Upper lobe of right lung (tissue), 1 donor: ENCODE measurements at places on chromosomes 3 and 15. TPM values are rescaled to one million over a fixed set of nuclear protein-coding genes. Genes with fewer than 3 reads are reported as not detected.

RTP3 gene
- total RNA-seq = not detected

OXTR gene
- 0.55 TPM for total RNA-seq

TATDN2 gene
- total RNA-seq = 32.3 TPM

INKA1 gene
- total RNA-seq = 6.6 TPM

HTR3E gene
- total RNA-seq = not detected

SLC9C1 gene
- total RNA-seq = not detected

TMF1 gene
- total RNA-seq = 38.0 TPM

KBTBD12 gene
- 1.3 TPM for total RNA-seq

ANKRD63 gene
- total RNA-seq = not detected

FGF7 gene
- 21.9 TPM for total RNA-seq

SYNM gene
- 19.5 TPM for total RNA-seq

KNSTRN gene
- 18.1 TPM for total RNA-seq

SEC11A gene
- 168 TPM for total RNA-seq

- no peak for DNase-seq
Observed at GRCh38 chr3:70873686-70874085, 561.2 kb upstream of the MDFIC2 start.

GRCh38 chr3:151290673-151291072 is 12.3 kb upstream of the P2RY14 start:
- no peak for DNase-seq

- DNase-seq = no peak
Observed at GRCh38 chr3:60917141-60917540, 334.1 kb downstream of the FHIT start.

DNA sequence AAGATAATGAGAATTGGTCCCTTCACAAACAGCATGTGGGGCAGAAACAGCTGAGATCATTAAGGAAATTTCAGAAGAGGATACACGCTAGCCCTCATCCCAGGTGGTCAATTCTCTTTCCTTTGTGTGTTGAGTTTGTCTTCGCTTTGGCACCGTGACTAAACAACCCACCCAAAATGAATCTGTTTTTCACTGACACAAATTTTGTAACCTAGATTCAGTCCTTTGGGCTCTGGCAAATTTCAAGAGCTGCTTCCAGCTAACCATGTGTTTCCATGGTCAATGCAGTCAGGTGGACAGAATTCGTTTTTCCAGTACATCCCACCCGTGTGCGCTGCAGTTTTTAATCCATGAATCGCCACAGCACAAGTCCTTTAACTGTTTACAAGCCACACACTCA is 435.4 kb downstream of the WDR72 start:
- no peak for DNase-seq

DNA sequence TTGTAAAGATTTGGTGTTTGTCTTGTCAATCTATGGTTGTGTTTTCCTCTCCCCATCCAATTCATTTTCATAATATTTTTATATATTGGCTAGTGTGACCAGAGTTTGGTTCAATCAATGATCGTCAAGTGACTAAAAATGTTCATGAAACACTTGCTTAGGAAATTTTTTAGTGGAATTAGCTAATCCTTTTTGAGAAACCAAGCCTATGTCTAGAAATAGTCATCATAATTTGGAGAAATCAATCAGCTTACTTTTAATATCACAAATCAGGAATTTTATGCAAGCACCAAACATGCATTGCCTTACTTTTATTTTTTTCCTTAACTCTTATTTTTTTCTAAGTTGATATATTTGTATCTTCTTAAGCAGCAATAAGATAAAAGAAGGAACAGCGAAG is 403.1 kb upstream of the TBL1XR1 start:
- DNase-seq = no peak

- DNase-seq = no peak
Observed at GRCh38 chr3:58661836-58662420, 4.6 kb downstream of the FAM3D start.

- no peak for DNase-seq
Observed at GRCh38 chr3:153634683-153635082, 472.7 kb downstream of the RAP2B start.

DNA sequence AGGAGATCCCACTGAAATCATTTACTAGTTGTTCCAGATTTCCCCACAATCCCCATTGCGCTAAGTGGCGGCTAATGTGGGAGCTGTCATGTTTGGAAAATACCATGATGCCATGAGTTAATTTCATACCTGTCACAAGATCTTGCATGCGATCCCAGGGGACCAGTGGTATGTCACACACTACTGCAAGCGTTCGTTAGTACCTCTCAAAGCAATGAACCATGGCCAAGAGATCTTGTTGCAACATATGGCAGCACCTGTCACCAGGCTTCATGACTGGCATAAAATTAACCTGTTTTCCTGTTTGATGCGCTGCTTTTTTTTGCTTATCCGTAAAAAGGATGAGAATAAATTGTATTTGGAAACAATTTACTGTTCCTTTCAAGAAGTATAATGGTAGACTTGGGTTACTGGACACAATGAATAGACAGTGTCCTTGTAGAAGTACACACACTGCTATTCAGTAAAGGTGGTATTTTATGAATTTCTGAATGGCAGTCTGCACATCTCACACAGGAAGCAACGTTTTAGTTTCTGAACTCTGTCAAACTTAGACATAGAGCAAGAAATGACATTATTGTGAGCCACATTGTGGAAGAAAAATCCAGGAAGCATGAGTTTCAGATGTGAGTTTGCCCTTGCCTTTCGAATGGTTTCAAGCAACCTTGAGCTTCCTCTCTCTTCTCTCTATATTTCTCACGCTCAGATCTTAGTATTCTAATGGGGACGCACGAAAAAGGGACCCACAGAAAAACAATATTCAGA is 81.9 kb downstream of the CHL1 start:
- no peak for DNase-seq

DNA sequence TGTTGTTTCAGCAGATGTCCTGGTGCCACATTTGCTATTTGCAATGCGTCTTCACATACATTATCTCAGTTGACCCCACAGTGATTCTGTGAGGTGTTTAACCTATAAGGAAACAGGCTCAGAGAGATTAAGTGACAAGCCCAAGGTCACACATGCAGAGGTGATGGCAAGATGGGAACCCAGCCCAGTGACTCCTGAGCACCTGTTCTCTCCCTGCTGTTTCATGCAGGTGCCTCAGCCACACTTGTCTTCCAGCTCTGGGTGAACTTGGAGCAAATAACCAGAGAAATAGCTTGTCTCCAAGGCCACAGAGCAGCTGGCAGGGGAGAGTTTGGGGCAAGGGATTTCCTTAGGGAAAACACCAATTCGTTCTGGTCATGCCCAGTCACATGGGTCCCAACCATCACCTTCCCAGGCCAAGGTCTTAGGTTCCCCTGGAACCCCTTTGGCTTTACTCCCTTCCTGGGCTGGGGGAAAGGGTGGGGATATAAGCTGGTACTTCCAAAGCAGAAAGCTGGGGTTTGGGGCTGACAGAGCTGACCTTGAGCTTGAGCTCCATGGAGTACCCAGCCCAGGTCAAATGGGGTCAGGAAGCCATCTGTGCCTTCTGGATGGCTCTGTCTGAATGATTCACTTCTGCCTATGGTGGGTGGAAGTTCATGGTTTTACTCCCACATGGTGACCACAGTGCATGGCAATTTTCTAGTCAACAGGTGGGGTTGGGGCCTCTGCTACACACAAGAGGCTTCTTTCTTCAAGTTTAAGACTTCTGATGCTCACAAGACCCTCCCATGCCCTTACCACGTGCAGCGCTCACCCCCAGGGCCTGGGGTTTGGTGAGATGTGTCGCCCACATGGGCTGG is 22.4 kb downstream of the LIPC start:
- DNase-seq = no peak

DNA sequence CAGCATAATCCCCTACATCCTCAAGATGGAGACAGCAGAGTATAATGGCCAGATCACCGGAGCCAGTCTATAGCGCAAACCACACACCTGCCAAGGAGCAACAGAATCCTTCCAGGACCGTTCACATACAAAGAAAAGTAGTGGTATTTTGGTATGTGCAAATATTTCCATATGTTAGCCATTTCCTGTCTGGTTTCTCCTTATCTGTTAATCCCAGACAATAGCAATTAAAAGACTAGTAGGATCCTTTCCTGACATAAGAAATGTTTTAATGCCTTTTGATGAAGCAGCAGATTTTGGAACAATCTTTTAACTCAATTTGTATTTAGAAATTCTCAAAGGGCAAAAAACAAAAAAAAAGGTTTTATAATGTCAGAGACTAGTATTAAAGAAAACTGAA is 22.2 kb downstream of the MRPS25 start:
- DNase-seq = no peak

DNA sequence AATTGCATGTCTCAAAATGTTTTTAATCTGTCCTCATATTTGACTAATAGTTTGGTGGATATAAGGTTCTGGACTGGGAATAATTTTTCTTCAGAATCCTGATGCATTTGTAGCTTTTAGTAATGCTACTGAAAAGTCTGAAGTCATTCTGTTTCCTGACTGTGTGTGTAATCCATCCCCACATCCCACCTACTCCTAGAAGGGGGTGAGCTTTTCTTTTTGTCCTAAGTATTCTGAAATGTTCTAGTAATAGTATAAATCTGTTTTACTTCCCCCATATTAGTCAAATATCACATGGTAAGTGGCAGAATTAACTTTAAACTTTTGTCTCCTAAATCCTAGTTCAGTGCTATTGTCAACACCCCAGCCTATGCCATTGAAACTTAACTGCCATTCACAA is 162.8 kb downstream of the GREM1 start:
- DNase-seq = no peak

- no peak for DNase-seq
Observed at GRCh38 chr15:61861962-61862361, 198.3 kb downstream of the VPS13C start.

DNA sequence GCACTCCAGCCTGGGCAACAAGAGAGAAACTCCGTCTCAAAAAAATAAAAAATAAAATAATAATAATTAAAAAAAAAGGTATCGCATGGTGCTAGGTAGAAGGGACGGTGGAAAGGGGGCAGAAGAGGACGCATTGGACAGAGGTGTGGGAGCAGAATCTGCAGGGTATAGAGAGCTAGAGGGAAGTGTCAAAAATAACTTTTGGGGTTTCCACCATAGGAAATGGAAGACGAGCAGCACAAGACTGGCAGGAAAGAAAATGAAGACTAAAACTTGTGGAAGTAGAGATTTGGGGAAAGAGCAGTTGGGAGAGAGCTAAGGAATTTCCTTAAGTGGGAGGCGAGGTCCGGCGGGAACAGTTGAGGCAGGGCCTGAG is 585 bp upstream of the MKRN2 start:
- DNase-seq = no peak

DNA sequence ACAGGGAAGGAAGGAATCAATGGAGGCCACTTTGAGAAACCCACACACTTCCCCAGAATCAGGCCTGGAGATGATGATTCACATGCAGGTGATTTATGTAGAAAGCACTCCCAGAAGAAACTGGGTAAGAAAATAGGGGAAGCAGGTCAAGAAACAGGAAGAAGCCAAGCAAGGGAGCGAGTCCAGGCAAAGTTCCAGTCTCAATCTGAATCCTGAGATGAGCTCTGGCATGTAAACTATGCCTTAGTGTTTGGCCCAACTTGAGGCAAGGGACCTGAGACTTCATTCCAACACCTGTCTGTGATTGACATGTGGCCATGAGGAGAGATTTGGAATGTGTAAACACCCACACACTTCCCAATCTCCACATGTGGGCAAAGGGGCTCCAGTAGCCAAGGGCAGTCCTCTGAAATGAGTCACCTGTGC is 61.6 kb upstream of the CTNNB1 start:
- DNase-seq = no peak

DNA sequence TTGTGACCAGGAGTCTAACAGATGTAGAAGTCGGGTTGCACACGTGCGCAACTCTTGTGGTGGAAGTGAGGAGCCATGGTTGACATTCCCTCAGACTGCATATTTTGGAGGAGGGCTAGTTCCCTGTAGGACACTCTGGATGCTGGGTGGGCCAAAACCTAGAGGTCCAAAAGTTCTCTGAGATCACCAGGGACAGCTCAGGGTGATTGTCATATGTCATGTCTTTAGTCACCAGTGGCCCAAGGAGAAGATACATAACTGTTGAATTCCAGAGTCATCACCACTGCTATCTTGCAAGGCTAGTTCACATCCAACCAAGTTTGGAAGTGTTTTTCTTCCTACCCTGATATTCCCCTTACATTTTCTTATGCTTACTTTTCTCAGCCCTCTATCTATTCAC is 95.2 kb upstream of the C3orf80 start:
- DNase-seq = no peak

- no peak for DNase-seq
Observed at GRCh38 chr3:170656284-170656683, 70.4 kb upstream of the SLC7A14 start.

GRCh38 chr3:57451150-57451846 is 92.8 kb downstream of the DNAH12 start:
- no peak for DNase-seq

DNA sequence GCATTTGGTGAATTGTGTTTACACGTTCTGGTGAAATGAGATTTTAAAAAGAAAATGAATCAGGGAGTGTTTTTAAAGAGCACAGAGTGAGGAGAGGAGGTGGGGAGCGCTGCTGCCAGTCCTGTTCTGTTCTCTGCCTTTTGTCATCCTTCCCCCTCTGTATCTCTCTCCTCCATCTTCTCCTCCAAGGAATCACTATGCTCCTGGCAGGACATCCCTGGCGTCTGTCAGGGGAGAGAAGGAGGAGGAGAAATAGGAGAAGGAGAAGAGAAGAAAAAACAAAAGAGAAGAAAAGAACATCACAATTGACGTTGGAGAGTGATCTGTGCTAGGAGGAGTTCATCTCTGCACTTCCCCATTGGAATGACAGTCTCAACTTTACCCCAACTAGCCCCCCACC is 627.6 kb upstream of the TBL1XR1 start:
- DNase-seq = no peak

GRCh38 chr3:182469086-182469485 is 324.2 kb upstream of the ATP11B start:
- no peak for DNase-seq

- no peak for DNase-seq
Observed at GRCh38 chr15:78374436-78375393, 34.6 kb downstream of the CRABP1 start.

- DNase-seq = no peak
Observed at GRCh38 chr3:129181819-129182218, 1.9 kb downstream of the CNBP start.

GRCh38 chr3:101898752-101899169 is 49.4 kb downstream of the NFKBIZ start:
- DNase-seq = no peak

DNA sequence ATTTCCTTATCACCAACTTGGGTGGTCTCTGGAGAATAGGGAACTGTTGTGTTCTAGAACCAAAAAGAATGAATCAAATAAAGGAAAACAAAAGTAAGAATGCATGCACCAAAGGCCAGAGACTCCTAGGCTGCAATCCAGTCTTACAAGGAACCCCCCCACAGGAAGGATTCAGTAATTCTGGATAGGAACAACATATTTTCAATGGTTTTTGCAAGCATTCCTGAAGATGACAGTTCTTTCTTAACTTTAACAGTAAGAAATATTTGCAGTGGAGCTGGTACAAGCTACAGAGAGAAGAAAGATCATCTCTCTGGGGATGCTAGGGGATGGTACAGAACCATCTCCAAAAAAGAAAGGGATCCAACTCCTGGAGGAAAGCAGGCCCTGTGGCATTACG is 116.2 kb upstream of the CHRM5 start:
- DNase-seq = no peak

GRCh38 chr3:150588027-150588830 is 14.9 kb upstream of the SELENOT start:
- peak; percentile 71 for DNase-seq

GRCh38 chr3:80368616-80369015 is 600.8 kb upstream of the ROBO1 start:
- no peak for DNase-seq
